Esophagus muscularis mucosa (tissue), 4 donors: ENCODE measurements at places on chromosomes 1 and 21. TPM values are rescaled to one million over a fixed set of nuclear protein-coding genes. Genes with fewer than 3 reads are reported as not detected.

GRCh38 chr1:82565546-82565945 is 764.8 kb downstream of the ADGRL2 start:
- DNase-seq = no peak

Gene ESRRG
- 5.4 TPM for total RNA-seq

DNA sequence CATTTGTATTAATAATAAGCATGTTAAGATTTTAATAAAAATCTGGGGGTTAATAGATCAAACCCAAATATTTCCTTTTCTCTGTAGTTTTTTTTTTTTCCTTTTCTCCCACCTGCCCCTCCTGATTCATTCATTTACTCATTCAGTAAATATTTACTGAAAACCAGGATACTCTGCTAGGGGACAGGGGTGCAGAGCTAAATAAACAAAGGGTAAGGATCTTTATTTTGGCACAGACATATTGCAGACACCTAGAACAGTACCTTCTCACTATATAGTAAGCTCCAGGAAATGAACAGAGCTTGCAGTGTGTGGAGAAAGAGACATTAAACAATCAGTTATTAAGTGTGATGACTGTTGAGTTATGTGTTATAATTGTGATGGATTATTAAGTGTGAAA is 60.9 kb downstream of the AK5 start:
- no peak for DNase-seq

DNA sequence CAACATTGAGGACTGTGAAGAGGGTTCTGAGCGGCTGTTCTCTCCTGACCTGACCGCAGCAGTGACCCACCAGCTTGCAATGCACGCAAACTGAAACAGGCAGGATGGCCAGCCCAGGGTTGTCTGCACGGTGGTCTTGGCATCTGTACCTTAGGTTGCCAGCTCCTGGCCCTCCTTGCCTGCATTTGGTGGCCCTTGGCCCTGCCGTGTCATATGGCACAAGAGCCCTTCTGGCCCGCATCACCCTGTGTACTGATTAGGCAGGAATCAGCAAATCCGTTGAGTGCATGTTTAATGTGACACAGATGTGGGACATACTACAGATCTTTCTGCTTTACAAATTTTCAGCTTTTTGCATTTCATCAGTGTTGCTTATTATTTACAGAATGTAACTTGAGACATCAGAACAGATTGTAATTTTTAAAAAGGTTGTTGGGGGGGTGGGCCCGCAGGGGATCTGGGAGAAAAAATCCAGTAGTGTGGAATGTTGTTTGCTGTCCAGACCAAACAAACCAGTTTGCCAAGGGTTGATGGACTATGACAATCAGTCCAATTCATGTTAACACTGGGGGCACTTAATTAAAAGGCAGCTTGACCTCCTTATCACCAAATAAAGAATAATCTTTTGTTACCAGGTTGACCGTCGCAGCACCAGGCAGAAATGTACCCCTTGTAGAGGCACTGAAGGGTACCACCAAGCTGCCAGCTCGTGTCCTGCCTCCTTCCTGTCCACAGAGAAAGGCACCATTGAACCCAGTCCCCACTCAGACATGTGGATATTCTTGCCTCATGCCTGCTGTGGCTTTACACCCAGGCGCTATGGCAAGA is 132.6 kb downstream of the DHRS3 start:
- DNase-seq = no peak

DNA sequence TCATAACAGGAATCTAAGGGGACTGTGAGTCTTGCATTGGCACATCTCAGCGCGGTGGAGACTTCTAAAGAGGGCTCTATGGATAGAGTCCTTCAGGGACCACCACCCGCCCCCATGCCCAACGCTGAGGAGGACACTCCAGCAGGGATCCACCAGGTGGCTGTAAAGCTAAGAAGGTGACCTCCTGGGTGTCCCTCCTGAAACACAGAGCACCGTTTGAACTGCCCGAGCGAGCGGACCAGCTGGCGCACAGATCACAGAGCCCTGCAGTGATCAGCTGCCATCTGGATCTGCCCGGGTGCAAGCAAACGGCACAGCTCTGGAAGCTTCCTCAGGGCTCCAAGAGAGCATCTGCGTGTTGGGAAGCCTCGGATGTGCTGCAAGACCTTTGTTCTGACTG is 51.3 kb upstream of the LYST start:
- DNase-seq = no peak

GRCh38 chr1:117014209-117014608 is 12.6 kb downstream of the CD101 start:
- no peak for DNase-seq

- DNase-seq = no peak
Measured at GRCh38 chr1:156389311-156389710, 20.3 kb downstream of the RHBG start.

- no peak for DNase-seq
Measured at GRCh38 chr1:155657463-155657862, 31.1 kb downstream of the YY1AP1 start.

Gene NEXN
- 272 TPM for total RNA-seq
